ENCODE measurements at places on chromosomes 16 and 17.
A peak's percentile ranks its signal among the peaks of the same experiment; 100 is the strongest.

DNA sequence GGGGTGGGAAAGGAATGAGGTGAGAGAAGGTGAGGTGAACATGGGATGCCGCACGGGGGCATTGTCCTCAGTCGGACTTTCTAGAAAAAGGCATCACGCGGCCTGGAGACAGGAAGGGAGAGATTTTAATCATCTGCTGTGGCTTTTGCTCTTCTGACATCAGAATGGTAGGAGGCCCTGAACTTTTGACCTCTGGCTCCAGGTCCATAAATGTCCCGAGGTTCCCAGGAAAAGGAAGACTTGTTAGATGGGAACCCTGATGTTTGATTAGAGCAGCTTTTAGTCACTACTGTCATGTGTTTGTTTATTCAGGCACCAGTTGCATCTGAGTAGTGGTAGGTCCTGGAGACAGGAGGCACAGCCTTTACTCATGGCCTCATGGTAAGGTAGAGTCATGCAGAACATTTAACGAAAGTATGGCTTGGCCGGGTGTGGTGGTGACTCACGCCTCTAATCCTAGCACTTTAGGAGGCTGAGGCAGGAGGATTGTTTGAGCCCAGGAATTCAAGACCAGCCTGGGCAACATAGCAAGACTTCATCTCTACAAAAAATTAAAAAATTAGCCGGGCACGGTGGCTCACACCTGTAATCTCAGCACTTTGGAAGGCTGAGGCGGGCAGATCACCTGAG is 203.1 kb downstream of the MSI2 start:
- no peak for DNase-seq

DNA sequence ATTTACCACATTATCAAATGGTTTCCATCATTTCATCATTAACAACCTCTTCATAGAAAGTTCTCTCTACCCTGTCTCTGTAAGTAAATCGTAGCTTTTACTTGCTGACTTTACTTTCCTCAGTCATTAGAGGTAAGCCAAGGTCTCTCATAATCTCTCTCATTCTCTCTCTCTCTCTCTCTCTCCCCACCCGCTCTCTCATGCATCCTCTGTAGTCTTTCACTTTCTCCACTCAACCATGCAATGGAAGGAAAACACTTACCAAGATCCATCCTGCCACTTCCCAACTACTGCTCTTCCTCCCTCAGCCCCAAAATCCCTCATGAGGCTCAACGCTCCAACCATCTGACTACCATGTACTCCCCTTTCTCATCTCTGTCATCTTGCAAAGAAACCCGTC is 6.1 kb downstream of the CEP112 start:
- DNase-seq: no peak

DNA sequence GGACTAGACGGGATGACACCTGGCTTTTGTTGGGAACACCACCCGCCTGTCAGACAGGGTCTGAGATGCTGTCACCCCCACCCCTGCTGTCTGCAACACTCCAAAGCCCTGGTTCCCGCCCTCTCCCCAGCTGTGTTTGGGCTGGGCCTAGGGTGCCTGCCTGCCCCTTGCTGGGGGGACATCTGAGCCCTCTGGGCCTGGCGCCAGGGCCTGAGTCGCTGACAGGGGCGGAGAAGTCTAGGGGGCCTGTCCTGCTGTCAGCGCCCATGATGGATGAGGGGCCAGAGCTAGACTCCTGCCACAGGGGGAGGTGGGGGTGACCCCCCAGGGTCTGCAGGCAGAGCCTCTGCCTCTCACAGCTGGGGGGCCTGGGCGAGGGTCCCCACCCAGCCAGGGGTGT is 7.6 kb upstream of the PKMYT1 start:
- no peak for DNase-seq

DNA sequence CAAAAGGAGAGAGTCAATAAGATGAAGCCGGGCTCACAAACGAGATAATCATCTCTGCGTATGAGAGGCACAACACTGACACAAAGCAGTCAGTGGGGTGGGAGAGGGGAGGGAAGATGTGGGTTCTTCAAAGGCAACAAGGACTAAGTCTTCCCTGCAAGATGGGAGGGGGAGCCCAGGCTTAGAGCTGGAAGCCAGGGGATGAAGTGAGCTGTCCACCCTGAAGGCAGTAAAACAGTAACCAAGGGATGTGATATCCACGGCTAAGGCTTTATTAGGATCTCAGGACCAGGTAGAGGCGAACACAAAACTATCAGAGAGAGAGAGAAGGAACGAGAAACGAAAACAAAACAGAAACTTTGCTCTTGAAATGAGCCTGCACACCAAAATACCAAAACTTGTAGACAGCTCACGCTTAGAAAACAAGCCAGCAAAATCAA is 115.9 kb downstream of the DYNLRB2 start:
- no peak for DNase-seq

- DNase-seq: peak; percentile 9
These were observed 34.9 kb upstream of the RBFOX3 start for GRCh38 chr17:79645777-79646088.

DNA sequence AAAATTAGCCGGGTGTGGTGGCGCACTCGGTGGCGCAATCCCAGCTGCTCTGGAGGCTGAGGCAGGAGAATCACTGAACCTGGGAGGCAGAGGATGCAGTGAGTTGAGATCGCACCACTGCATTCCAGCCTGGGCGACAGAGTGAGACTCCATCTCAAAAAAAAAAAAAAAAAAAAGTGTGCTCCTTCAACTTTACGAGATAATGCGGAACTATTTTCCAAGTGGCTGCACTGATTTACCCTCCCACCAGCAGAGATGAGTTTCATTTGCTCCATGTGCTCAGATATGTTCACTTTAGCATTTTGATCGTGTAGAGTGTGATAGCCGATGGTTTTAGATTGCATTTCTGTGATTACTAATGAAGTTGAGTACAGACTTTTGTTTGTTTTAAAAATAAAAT is 20.0 kb upstream of the LASP1NB start:
- no peak for DNase-seq

DNA sequence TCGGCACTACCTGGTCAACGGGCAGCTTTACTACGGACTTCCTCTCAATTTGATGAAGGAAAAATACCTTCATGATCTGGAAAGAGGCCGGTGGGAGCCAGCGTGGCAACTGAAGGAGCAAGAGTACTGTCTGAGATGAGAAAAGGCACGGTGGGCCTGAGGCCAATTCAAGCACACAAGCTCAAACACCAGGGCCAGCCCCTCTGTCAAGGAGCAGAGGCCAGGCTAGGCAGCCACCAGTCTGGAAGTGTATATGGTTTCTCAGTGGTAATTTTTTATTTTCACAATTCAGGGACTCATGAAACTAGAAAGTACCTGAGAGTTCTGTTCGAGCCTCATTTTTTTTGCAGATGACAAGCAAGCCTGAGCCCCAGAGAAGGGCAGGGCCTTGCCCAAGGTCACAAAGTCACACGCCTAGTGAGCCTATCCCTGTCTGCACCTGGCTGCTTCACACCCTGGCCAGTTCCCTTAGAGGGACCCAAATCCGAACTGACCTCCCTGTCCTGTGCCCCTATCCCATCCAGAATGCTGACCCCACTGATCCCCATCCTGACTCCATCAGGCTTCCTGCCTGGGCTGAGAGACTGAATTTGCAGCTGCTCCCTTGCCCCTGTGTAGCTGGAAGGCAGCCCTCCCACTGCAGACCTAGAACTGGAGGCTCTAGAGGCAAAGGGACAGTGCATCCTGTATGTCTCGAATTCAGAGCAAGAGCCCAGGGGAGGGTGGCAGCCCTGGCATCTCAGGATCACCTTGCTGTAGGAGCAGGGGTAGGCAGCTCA is 4.8 kb upstream of the TBX2 start:
- no peak for DNase-seq

- DNase-seq: no peak
These were observed 1349.4 kb downstream of the CDH8 start for GRCh38 chr16:60686824-60687223.

DNA sequence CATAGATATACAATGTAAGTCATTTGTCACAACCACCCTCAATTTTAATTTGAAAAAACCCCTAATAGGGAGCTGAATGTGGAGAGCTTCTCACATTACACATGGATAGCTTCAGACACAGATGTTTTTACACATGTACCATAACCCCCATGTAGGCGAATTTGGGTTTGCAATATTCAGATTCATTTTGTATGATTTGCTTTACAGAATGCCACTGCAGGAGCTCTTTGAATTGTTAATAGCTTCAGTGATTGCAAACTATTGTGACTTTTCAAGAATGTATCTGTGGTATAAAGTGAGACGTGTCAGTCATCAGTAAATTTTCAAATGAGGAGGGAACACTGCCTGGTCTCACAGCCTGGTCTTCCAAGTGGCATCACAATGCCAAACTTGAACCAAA is 112.6 kb upstream of the CACNG5 start:
- DNase-seq: no peak

DNA sequence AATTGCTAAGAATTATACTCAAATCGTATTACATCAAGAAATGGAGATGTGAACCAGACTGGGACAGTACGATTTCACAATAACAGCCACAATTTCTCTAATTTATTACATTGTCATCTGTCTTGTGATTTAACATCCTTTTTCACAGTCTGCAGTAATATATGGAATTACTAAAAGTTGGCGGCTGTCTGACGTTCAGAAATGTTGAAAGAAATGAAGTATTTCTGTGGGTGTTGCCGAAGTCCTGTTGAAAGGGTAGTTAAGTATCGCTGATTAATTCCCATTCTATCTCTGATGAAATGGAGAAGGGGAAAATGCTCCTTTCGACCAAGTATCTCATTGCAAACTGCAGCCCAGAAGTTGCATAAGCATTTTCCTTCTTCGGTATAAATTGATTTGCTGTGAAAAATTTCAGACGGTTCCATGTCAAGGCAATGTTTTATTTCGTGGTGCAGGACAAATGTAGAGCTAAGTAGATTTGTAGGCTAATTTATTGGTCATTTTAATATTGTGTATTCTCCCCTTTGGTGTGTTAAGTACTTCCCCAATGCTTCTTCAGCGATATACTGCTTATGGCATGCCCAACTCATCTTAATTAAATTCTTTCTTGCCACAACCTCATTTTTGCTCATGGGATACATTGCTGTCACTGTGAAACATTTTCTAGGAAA is 775.2 kb upstream of the RBFOX1 start:
- no peak for DNase-seq

GRCh38 chr16:11203111-11203623 is 52.8 kb downstream of the SOCS1 start:
- DNase-seq: no peak

- DNase-seq: no peak
These were observed 125.5 kb upstream of the HS3ST2 start for GRCh38 chr16:22688463-22688862.

All from D341Med (cell line).